Stromal cell of bone marrow (primary cell): ENCODE measurements at places on chromosomes 7 and 10.

- no peak for DNase-seq
These were observed 25.9 kb downstream of the GIMAP8 start for GRCh38 chr7:150476285-150476684.

- DNase-seq = no peak
These were observed 41.0 kb upstream of the CDK1 start for GRCh38 chr10:60737242-60737641.

- no peak for DNase-seq
These were observed 63.3 kb upstream of the PRKG1 start for GRCh38 chr10:51010977-51011376.

DNA sequence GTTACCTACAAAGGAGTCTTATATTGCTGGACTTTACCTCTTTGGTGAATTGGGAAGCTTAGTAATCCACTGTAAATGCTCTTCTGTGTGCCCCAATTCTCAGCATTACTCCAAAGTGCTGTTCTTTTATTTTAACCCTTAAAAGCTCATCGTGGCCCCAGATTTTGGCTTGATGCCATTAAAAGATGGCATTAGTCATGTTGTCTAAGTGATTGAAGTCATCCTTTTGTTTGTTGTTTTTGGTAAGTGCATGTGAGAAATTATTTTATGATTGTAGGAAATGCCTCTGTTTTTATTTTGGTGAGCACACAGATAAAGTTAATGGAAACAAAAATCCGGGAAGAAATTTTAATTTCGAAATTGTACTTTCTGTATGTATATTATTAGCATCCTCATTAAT is 82.5 kb upstream of the GATA3 start:
- no peak for DNase-seq

GRCh38 chr7:18053177-18053928 is 25.7 kb upstream of the PRPS1L1 start:
- no peak for DNase-seq

GRCh38 chr10:23191764-23192711 is at the start of gene PTF1A:
Gene PTF1A, plus strand, starts transcription at chr10:23192312. Its CDS starts 219 bp downstream, at chr10:23192531.
- DNase-seq = no peak

DNA sequence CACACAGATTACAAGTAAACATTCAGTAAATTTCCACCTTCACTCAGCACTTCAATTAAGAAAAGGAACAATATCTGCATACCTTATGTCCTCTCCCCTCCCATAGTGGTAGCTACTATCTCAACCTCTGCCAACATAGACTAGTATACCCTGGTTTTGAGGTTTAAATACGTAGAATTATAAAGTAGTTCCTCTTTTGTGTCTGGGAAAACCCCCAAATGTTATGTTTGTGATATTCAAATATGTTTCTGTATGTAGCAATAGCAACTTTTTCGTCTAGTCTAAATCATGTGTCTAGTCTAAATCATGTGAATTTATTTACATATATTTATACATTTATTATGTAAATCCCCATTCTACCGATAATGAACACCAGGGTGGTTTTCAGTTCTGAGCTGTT is 13.2 kb upstream of the CAMK2B start:
- DNase-seq = no peak

GRCh38 chr7:110645616-110646015 is 445.3 kb upstream of the LRRN3 start:
- no peak for DNase-seq

- DNase-seq = no peak
These were observed 348.9 kb downstream of the DNAJB6 start for GRCh38 chr7:157685430-157686284.

GRCh38 chr7:156223935-156224832 is 411.9 kb upstream of the SHH start:
- DNase-seq = no peak

- no peak for DNase-seq
These were observed 241.8 kb downstream of the CREB5 start for GRCh38 chr7:28654110-28654509.

DNA sequence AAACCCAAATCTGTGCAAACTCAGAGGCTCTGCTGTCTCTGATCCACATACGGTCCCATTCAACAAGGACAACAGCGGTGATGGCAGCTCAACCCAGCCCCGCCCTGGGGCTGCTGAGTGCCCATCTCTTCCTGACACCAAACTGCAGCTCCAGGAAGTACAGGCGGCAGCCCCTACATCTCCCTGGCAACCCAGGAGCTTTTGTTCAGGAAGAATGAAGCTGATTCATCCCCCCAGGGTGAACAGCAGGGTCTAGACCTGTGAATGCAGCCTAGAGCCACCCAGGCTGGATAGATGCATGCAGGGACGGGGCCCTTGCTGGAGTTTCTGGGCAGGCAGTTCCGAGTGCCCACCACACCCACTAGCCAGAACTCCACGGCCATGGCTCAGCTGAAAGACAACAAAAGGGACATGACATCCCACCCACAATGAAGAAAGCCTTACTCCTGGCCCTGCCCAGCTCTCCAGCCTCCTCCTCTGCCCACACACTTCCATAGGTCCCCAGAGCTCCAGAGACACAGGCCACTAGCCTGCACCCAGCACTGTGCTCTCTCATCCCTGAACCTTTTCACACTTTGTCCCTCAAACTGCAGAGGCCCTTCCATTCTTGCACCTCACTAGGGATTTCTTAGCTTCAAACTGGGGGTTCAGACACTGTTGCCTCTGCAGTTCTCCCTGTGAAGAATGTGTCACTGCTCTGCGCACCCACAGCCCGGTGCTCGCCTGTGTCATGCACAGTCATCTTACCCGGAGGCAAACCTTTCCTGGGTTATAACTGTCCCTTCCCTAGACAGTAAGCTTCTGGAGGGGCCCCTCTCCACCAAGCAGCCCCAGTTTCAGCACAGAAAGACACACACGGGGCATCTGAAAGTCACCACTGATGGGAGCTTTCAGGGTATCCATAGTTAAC is 99.1 kb downstream of the GRID1 start:
- no peak for DNase-seq

DNA sequence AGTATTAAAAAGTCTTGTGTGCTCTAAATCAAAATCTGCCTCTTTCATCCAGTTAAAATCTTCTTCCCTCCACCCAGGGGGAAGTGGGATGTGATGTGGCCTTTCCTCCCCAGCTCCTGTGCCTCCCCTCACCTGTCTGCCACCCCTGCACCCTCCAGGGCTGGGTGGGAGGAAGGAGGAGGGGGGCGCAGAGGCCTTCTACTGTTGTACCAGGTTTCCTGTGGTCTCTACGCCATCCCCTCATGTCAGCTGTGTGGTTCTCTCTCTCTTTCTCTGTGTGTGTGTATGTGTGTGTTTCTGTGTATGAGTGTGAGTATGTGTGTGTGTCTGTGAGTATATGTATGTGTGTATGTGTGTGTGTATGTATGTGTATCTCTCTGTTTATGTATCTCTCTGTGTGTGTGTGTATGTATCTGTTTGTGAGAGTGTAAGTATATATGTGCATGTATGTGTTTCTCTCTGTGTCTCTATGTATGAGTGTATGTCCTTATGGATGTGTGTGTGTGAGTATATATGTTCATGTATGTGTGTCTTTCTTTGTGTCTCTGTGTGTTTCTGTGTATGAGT is 45.5 kb upstream of the C10orf71 start:
- no peak for DNase-seq

GRCh38 chr10:22326145-22326702 is 5.3 kb downstream of the BMI1 start:
- DNase-seq = no peak

DNA sequence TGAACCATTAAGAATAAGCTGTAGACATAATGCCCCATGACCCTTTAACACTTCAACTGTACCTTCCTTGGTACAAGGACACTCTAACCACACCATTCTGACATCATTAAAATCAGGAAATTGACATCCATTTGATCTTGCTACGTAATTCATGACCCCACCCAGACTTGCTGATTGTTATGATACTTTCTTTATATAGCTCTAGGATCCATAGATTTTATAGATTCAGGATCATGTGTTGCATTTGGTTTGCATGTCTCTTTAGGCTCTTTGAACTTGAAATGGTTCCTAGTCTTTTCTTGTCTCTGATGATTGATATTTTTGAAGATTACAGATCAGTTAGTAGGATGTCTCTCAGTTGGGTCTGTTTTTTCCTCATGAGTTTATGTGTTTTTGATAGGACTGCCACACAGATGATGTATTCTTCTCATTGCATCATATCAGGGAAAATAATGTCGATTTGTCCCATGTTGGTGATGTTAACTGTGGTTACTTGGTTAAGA is 13.5 kb downstream of the CCM2 start:
- no peak for DNase-seq

- DNase-seq = no peak
These were observed 341.2 kb upstream of the VWC2 start for GRCh38 chr7:49432254-49432653.

DNA sequence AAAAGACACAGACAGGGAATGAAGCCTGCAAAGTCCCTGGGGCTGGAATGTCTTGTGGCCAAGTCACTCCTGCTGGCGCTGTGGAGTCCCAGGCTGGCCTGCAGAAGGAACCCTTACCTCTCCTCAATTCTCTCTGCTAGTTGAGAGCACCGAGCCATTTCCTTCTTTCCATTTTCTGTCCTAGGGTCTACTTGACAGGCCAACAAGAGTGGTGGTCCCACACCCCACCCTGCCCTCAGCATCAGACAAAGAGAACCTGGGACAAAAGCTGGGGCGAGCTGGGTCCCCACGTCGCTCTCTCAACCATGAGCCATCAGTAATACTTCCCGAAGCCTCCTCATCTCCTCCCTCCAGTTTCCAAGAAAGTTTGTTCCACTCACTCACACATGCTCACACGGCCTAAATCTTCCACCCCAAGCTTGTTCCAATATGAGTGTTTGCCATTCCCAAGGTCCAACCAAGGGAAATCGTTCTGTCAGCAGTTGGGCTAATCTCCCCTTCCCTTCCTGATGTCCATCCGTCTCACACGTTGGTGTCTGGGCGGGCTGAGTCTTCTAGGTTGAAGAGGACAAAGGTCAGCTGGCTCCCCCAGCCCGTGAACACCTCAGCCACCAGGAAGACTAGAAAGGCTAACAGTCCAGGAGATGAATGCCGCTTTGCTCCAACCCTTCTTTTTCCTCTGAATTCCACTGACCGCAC is 44.3 kb downstream of the CLEC2L start:
- no peak for DNase-seq

- DNase-seq = no peak
These were observed 85.1 kb upstream of the KMT2E start for GRCh38 chr7:104928721-104929400.

- DNase-seq = peak; percentile 99
These were observed 67.5 kb upstream of the INSIG1 start for GRCh38 chr7:155230169-155230593.

GRCh38 chr10:7162331-7162730 is 248.5 kb downstream of the SFMBT2 start:
- DNase-seq = no peak

DNA sequence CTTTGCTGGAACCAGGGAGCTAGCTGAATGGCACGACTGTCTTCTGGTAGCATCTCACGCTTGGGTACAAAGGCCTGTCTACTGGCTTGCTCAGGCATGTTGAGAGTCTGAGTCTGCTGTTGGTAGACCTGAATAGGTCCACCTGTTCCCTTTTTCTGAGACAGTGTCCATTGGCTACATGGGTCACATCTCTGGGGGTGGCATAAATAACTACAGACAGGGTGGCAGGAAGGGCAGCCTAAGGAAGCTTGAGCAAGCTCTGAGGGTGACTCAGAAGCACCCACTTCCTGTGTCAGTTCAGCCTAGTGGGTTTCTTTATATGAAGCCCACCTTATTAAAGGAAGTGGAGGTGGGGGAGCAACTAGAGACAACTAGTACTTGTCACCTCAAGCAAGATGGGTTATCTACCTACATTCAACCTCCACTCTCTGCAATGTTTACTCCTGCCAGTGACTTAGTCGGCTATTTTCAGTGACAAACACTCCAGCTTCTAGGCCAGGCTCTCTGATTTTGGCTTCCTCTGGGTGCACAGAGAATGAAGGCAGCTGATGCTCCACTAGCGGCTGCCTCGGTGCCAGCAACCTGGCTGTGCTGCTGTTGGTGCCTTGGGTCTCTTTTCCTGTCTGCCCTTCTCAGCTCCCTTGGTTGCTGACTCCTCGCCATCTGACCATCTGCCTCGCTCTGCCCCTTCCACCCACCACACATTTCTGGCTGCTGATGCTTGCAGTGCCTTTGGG is 5.7 kb upstream of the ZYX start:
- DNase-seq = no peak

DNA sequence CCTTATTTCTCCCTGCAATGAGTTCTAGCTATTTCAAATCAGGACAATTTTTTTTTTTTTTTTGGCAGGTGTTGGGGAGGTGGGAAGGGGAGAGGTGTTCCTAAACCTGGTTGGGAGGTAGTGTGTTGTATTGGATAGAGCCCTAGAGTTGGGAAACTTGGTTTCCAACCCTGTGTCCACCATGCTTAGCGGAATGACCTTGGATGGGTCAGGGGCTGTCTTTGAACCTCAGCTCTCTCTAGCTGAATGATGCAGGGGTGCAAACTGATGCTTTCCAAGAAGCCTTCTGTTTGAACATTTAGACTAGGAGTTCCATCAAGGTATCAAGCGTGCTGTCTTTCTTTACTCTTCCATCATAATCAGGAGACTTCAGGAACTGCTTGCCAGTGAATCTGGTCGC is 332.2 kb downstream of the LRMDA start:
- DNase-seq = no peak

DNA sequence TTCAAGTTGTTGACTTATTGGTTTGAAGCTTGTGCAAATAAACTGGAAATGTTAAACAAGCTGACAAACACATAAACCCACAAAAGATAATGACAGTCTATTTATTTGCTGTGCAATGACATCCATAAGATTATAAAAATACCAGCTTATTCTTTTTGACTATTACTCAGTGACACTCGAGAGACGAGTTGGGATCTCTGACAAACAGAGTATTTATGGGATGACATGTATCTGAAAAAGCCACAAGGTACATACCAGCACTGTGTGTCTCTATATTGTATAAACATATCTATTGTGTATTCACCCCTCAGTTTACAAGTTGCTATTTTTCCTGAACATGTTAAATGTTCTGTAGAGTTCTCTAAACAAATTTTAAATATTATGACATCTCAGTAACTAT is 88.9 kb downstream of the CHRM2 start:
- DNase-seq = no peak

DNA sequence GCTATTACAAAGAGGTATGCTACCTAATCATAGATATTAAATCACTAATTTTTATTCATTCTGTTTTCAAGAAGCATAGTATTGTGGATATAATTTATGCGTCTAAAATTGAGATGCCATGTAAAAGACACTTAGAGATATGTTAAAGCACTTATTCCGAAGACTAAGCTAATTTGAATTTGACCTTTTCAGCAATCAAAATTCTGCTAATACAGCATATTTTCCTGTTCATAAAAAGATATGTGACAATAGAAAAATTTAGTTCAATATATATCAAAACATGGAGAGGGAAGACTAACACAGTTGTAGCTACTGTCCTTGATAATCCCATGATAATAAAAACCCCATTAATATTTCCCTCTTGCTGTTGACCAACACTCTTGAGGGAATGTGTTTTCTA is 386.6 kb upstream of the TEX47 start:
- no peak for DNase-seq

DNA sequence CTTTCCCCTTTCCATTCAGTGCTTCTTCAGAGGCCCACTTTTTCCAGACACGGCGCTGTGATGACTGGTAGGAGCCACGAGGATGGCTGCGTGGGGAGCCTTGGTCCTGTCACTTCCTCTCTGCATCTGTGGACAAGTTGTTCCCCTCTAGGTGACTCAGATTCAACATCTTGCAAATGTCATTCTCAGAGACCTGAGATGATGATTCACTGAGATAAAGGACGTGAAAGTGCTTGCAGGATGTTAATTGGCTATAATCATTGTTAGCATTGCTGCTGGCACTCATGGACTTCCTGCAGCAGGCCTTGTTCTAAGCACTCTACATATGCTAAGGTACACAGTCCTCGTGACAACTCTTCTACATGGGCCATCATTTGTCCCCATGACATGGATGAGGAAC is 489.8 kb upstream of the ZMIZ1 start:
- no peak for DNase-seq
